ENCODE measurements at places on chromosomes 3 and 15.

GRCh38 chr3:112334691-112335433, 1.9 kb downstream of the CD200 start:
- DNase-seq, result no peak

DNA sequence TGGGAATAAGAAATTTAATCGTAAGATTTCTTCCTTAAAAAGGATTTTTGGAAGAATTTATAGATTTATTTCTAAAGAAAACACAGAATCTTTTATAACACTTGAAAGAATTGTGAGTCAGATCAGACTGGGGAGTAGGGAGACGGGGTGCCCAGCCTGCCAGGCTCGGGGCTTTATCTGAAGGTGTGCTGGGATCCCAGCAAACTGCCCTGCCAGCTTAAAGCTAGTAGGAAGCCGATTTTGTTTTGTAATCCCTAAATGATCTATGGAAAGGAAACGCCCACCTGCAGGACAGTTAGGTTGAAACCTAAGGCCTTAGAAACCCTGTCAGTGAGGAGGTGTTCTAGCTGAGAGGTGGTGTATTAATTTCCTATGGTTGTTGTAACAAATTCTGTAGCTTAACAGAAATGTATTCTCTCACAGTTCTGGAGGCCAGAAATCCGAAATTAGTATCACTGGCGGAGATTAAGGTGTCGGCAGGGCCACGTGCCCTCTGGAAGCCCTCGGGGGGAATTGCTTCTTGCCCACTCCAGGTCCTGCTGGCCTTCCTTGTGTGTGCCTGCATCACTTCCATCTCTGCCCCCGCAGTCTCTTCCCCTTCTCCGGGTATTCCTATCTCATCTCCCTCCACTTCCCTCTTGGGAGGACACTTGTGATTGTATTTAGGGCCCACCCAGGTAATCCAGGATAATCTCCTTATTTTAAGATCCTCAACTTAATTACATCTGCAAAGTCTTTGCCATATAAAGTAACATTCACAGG, 19.3 kb upstream of the RAB6B start:
- no peak for DNase-seq

- DNase-seq, result no peak
Measured at GRCh38 chr3:121883507-121883906, 10.7 kb upstream of the SLC15A2 start.

GRCh38 chr3:161573136-161573535, 76.5 kb downstream of the OTOL1 start:
- no peak for DNase-seq

DNA sequence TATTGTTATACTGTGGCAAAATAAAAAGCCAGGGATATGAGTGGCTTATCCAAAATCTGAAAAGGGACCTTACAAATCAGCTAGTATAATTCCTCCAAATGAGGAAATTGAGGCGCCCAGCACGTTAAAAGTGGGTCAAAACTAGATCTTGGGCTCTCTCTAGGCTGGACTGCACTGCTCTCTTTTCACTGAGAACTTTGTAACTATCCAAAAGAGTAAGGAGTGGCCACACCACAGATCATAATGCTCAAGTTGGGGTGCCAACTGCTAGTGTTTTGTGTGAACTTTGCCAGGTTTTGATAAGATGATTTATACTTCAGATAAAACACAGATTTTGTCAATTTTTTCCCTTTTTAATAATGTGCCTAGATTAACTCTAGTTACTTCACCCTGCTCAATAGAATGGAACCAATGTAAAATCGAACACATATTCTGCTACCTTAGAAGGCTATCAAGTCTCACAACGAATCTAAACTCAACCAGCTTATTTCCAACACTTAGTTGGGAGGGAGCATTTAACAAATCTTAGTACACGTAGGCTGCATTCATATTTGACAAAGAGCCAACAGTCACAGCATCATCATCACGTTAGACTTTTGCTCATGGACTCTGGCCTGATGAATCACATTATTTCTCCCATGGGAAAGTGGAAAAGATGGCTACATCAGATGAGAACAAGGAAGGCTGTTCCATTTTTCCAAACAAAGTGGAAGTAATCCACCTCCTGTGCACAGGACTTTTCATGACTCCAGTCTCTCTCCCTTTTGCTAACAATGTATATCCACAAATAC, 64.4 kb downstream of the ABI3BP start:
- DNase-seq, result no peak

DNA sequence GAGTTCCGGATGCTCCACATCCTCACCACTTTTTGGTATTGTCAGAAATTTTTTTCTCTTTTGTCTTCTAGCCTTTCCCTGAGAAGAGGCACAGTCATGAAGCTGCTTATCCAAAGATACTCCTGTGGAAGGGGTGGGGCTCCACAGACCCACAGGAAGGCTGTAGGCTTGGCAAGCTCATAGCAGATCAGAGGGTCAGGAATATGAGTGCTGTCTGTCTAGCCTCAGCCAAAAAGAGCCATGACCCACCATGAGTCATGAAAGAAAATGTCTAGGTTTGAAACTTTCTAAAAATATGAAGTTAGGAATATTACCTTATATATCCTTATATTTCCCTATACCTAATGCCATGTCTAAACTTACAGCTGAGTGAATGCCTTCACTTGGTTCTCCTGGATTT, 118.2 kb upstream of the THBS1 start:
- DNase-seq, result no peak

GRCh38 chr15:61318802-61319525, 89.9 kb upstream of the RORA start:
- DNase-seq, result no peak

DNA sequence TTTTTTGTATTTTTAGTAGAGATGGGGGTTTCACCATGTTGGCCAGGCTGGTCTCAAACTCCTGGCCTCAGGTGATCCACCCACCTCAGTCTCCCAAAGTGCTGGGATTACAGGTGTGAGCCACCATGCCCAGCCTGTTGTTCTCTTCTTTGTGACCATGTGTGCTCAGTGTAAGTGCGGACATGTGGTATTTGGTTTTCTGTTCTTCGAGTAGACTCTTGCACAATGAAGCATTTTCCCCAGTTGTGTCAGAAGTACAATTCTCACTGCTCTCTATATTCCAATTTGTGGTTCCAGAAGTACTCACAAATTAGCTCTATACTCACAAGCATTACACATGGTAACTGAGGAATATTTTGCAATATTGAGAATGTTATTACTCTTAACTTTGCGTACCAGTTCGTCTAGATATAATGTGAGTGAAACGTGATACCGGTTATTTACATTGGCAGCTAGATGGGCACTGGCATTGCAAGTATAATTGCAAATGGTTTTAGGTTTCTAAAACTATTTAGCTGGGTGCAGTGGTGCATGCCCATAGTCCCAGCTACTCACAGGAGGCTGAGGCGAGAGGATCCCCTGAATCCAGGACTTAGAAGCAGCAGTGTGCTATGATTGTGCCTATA, 34.2 kb upstream of the MTMR14 start:
- no peak for DNase-seq

DNA sequence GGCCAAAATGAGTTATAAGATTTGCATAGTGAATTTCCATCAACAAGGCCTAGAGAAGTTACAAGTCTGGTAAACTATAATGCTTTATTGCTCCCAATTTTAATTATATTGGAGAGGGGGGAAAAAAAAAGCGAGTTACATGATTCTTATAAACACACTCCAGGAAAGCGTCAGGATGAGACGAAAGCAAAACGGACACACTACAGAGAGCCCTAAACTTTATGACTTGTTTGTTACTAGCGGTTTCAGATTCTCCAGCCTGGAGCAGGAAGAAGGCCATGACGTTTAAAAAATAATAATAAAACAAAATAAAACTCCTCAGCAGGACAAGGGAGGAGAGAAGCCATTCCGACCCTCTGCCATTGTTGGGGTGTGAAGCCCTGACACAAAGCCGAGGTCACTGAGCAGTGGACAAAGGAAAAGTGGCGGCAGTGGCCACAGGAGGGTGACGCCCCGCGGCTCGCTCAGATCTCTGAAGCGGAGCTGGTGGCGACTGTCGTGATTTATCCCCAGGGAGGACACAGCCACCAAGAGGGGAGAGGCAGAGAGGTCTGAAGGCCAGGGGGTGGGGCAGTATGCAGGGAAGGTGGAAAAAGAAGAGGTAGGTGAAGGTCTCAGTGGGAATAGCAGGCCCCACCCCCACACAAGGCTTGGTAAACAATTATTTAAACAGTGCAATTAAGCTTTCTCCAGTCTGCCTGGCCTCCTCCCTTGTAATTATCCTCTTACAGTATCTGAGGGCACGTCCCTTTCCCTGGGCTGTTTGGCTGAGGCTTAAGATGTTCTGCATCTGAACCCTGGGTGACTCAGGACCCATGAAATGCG, 45.3 kb downstream of the ADAMTS9 start:
- DNase-seq, result no peak

DNA sequence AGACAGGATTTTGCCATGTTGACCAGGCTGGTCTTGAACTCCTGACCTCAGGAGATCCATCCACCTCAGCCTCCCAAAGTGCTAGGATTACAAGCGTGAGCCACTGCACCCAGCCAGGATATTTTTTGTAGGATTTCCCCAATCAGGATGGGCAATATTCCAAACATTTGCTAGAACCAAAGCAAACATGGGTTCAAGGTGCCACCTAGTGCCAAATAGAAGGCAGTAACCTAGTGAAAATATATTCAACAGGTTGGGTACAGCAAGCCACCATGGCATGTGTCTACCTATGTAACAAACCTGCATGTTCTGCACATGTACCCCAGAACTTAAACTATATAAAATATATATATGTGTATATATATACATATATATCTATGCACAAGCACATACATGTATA, 185.9 kb upstream of the CADM2 start:
- DNase-seq, result no peak

- peak; percentile 25 for DNase-seq
Measured at GRCh38 chr3:183252973-183253527, at the start of gene B3GNT5. Gene B3GNT5 (plus strand): TSS chr3:183253253. CDS start chr3:183269799, 16,546 bp downstream.

- no peak for DNase-seq
Measured at GRCh38 chr3:37935756-37936666, 54.6 kb upstream of the VILL start.

DNA sequence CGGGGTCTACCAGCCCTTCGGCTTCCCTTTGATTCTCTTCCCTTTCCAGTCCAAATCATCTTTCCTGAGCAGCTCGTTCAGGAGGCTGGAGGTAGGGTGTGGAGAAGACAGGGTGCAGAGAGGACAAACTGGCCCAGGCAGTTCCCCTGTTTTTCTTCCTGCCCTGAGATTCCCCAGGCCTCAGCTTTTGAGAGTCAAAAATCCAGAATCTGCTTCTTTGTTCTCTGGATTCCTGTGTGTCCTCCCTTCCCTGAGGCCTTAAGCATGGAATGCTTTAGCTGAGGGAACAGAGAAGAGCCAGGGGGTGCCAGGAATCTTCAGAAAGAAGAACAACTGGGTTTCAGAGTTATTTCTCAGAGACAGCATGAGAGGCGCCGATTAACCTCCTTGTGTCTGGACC, 26.7 kb upstream of the LRTM1 start:
- DNase-seq, result no peak

- DNase-seq, result no peak
Measured at GRCh38 chr3:42729404-42730145, 27.0 kb upstream of the HHATL start.

DNA sequence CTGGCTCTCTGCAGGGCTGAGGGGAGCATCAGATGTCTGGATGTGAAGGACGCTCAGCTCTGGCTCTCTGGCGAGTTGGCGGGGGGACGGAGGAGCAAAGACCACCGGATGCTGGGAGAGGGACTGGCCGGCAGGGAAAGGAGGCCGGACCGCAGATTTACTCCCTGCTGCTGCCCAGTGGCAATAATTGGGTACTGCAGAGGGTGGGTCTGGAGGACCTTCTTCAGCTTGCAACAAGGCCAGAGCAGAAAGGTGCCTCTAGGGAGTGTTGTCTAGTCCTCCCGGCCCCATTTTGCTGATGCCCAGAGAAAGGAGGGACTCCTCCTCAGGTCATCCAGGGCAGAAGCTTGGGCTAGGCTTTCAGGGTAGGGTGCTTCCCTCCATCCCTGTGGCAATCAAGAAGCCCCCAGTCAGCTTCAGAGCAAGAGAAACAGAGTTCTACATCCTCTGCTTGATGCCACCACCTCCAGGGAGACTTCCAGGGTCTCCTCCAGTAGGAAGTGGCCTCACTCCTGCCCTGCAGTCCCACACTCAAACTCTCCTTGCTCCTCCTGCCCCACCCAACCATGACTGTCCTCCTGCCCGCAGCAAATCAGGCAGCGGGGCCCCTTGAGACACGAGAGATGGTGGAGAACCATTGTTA, 20.3 kb upstream of the CSPG4 start:
- no peak for DNase-seq

- no peak for DNase-seq
Measured at GRCh38 chr3:28726840-28727239, 378.2 kb upstream of the AZI2 start.

DNA sequence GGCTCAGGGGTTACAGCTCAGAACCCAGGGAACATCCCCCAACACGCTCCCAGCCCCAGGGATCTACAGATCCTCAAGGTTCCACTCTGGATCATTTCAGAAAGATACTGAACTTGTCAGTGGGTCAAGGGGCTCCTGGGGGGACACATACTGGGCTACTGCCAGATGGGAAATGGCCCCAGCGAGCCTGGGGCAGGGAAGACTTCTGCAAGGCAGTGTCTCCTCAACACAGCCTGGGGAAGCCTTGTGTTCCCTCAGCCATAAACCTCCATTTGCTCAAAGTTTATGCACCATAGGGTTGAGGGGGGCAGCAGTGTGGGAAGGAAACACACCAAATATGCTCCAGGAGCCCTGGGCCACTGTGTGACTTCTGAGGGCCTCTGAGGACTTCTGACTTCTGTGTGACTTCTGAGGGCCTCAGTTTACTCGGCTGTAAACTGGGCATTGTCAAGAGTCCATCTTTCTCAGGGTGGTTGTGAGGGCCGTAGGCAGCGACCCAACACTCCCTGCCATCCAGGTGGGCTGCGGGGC, 58.4 kb downstream of the IQSEC1 start:
- no peak for DNase-seq

DNA sequence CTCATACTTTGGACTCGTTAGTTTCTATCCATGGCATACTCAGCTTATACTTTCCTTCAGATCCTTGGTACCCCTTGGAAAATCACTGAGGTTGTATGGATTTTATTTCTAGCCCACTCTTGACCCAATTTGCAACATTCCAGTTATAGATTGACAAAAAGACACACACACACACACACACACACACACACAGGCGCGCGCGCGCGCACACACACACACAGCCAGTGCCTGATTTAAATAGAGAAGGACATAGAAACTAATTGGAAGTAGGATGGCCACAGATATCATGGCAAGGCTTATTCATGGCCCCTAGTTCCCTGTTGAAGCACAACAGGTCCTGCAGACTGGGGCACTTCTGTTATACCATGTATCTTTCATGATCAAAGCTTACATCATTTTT, 89.1 kb upstream of the CFAP20DC start:
- DNase-seq, result no peak

DNA sequence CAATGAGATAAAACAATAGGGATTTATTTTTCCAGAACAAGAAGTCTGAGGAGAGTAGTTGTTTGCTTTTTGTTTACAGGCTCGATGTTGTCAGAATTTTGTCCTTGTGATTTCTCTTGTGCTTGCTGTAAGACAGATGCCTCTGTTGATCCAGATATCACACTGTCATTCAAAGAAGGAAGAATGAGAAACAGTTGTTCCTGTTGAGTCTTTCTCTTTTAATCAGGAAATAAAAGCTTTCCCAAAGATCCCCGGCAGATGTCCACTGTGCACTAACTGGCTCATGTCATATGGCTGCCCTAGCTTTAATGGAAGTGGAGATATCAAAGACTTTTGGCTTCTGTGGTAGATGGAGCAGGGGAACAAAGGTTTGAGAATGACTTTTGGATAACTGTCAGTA, 6.8 kb downstream of the SERPINI1 start:
- no peak for DNase-seq

Measured in activated T-helper 9 cell treated with anti-CD3 and anti-CD28 coated beads, Interleukin-2, amount 50 U/mL, for 16 hours (primary cell).